SJSA1 (cell line): ENCODE measurements at places on chromosomes 11 and 22. TPM values are rescaled to one million over a fixed set of nuclear protein-coding genes. Genes with fewer than 3 reads are reported as not detected.

DNA sequence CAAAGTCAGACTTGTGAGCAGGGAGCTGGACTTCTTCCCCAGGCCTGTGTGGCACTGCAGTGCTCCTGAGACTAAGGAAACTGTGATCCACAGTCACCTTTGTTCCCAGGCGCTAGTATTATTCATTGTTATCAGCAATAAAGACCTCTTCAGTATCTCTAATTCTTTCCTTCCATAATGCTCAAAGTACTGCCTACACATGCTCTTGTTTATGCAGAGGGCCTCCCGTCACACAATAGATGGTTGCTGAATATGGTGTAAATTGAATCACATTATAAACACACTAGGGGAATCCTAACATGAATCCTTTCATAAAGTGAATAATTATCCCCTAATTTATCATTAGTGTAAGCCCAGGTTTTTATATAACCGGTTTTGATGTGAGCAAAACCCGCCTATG is 493.3 kb downstream of the BUD13 start:
- DNase-seq = no peak

- DNase-seq = no peak
Observed at GRCh38 chr11:47104261-47104950, 72.3 kb downstream of the ARFGAP2 start.

DNA sequence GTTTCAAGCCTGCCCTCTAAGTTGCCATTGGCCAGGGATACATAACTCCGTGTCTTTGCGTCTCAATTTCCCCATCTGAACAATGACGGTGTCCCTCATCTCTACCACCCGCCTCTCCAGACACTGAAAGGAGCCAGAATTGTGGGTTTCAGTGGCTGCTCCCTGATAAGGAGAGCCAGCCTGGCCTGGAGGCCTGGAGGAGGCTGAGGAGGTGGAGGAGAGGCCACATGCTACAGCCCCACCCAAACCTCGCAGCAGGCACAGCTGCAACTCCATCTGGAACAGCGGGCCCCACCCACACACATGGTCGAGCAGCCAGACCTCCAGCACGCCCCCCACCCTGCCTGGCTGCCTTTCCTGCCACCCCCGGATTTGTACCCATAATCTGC is 34.4 kb upstream of the CD82 start:
- DNase-seq = no peak

The CECR2 gene
- total RNA-seq = not detected in 2 replicates

DNA sequence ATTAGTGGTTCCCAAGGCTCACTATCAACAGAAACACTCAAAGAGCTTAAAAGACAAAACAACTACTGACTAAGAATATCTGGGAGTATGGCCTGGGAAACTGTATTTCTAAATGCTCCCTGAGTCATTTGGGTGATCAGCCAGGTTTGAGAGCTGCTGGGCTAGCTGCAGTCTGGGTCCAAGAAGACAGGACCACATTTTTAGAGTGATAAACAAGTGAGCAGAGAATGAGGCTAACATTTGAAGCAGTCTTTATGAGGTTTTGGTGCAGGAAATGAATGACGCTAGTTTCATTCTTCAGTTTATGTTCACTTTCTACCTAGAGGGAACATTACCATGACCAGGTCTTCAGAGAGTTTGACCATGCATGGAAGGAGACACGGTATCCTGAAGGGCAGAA is 97.7 kb downstream of the TEAD1 start:
- DNase-seq = no peak

- no peak for DNase-seq
Observed at GRCh38 chr11:5423131-5423530, 1.2 kb downstream of the OR51Q1 start.

The RRM1 gene
- total RNA-seq = 295 and 337 TPM in 2 replicates

The PGA5 gene
- total RNA-seq = not detected in 2 replicates

DNA sequence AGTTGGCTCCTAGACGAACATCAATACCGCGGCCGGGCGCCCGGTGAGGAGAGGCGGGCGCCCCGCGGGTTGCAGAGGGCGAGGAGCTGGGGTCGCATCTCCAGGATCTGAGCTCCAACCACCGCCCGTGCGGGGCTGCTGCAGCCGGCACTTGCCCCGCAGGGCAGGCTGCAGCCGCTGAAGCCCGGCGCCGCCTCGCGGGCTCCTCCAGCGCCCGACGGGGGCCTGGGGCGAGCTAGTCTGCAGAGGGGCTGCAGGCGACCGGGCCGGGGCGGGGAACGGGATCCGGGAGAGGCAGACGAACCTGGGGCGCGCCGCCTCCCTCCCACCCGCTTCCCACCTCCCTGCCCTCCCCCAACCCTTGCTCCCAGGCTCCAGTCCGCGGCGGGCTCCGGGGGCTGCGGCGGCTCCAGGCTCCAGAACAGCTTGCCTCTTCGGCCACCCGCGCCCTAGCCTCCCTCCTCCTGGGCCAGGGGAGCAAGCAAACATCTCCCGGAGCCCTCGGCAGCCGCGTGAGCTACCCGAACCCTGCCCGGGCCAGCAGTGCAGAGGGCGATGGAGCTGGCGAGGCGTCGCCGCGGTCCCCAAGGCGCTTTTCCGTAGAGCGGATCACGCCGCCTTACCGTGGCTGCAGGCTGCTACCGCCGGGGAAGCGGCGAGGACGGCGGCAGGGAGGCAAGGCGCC is 802 bp downstream of the TENM4 start:
- no peak for DNase-seq
